ENCODE measurements at places on chromosomes 6 and 20.

- no peak for DNase-seq
Measured at GRCh38 chr6:40916845-40917244, 122.2 kb downstream of the UNC5CL start.

DNA sequence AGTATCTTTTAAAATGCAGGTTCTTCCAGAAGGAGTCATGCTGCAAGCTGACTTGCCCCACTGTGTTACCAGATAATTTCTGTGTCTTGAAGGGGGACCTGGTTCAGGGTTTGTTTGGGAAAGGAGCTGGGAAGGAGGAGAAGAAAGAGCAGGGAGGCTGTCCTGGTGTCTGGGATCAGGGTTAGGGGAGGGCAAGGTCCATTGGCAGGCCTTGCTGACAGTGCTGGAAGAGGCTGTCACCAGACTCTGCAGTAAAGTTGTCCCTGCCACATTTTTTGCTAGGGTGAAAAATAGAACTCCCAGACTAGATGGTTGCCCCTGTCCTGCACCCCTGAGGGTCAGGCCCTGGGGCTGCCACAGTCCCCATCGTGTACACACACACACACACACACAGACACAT, 14.9 kb downstream of the GLP1R start:
- no peak for DNase-seq

GRCh38 chr20:58722877-58723627, 30.5 kb downstream of the NPEPL1 start:
- DNase-seq = no peak

DNA sequence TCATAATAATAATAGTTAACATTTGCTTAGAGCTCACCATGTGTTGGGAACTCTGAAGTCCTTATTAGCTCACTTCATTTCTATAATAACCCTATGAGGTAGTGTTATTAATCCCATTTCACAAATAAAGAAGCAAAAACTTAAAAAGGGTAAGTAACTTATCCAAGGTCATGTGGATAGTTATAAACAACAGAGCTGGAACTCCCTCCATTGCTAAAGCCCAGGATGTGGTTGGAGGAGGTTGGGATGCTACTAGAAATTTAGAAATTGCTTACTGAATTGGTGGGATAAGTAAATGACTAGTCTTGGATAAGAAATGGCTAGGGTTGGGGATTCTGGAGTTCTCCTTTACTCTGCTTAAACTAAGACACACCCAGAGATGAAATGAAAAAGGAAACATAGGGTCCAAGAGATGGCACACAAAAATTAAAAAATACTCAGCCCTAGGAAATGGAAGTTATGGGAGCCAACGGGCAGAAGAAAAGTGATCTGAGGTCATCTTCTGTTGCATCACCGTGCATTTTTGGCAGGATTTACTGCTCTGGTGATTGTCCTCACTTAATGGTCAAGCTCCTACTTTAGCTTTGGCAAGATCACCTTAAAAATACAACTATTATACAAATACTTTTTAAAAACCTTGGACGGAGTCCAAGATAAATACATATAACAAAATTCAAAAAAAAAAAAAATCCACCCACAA, 7.7 kb upstream of the CLIC5 start:
- DNase-seq = no peak

DNA sequence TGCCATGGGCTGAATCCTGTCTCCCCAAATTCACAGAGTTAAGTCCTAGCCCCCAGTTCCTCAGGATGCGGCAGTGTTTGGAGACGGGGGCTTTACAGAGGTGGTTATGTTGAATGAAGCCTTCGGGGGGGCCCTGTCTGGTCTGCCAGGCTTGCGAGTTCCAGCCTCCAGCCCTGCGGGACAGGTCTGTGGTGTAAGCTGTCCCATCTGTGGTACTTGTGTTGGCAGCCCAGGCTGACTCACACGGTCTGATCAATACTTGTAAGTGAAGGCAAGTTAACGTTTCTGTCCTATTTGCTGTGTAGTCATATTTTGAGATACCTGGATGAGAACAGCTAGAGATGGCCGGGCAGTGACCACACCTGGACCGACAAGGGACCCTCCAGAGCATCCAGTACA, 51.8 kb upstream of the GPR31 start:
- no peak for DNase-seq

DNA sequence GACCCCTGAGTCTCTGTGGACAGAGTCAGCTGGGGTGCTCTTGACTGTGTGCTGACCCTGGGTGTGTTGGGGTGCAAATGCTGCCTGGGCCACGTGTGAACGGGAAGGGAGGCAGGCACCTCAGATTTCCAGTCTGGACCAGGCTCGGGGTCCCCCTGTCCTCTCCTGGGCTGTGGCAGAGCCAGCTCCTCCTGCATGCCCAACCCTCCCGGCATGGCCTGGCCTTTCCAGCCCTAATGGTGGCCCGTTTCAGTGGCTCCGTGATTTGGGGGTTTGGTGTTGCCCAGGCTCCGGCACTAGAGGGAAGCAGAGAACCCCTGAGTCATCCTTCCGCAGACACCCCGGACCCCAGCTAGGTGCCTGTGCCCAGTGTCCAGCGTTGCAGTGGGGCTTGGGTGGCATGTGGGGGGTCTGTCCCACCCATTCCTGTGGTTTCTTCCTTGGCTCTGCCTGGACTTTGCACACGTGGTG, 9.1 kb downstream of the RBM38 start:
- DNase-seq = no peak

DNA sequence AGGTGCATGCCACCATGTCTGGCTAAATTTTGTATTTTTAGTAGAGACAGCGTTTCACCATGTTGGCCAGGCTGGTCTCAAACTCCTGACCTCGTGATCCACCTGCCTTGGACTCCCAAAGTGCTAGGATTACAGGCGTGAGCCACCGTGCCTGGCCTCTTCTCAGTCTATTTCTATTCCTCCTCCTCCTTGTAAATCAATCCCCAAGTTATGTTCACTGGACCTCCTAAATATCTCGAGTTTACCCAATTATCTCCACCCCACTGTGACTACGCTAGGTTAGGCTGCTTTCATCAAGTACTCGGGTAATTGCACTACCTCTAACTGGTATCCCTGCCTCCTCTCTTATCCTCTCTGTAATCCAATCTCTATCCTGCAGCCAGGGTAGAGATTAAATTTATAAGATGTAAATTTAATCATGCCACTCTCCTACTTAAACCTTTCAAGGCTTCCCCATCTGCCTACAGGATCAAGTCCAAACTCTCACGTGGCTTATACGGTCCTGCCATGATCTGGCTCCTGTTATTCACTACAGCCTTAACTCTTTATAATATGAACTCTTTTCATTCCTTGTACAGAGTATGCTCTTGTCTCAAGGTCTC, 837 bp upstream of the MAD2L1BP start:
- DNase-seq = no peak

Measured in thyroid gland (tissue), 4 donors.